ENCODE measurements at places on chromosomes 6 and 20. TPM values are rescaled to one million over a fixed set of nuclear protein-coding genes. Genes with fewer than 3 reads are reported as not detected.

DNA sequence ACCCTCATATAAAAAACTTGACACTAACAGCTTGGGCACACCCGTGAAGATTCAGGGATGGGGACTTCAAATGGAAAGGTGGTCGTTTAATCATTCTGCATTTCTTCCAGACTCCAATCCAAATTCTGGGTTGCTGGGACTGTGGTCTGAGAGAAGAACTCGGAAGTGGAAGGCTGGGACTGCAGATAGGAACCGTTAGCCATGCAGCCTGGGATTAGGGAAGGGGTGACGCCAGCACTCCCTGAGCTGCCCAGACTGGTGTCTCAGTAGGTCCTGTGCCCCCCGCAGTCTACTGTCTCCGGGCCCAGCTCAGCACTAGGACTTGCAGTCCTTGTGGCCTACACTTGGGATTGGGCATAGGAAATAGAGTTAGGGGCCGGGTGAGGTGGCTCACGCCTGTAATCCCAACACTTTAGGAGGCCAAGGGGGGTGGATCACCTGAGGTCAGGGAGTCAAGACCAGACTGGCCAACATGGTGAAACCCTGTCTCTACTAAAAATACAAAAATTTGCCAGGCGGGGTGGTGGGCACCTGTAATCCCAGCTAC is 511 bp upstream of the CLIC1 start:
- H3K4me3 ChIP-seq, result peak overlapping the region; percentile 62
- H3K36me3 ChIP-seq, result peaks cover 15% of the 10 kb centered on the region

DNA sequence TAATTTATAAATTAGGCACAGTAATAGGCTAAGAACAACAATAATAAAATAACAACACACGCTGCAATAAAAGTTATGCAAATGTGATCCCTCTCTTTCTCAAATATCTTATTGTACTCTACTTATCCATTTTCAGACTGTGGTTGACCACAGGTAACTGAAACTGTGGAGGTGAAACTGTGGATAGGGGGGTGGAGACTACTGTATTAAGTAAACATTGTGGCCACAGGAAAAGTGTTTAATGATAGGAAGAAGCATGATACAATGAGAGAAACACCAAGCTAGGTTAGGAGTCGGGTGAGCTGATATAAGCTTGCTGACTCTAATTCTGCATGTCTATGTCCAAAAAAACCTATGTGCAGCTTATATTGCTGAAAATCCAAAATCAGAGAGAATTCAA is 23.0 kb downstream of the NHLRC1 start:
- H3K4me1 ChIP-seq, result no peaks in the 10 kb centered on the region
- H3K4me3 ChIP-seq, result no peak overlapping the region
- H3K36me3 ChIP-seq, result no peaks in the 10 kb centered on the region
- no peaks in the 10 kb centered on the region for H3K27me3 ChIP-seq
- DNase-seq, result no peak
- H3K27ac ChIP-seq, result no peak overlapping the region

GRCh38 chr6:4271761-4272470 is 136.5 kb upstream of the ECI2 start:
- no peaks in the 10 kb centered on the region for H3K27me3 ChIP-seq
- no peaks in the 10 kb centered on the region for H3K4me1 ChIP-seq
- no peak overlapping the region for H3K27ac ChIP-seq
- no peak overlapping the region for H3K4me3 ChIP-seq
- no peaks in the 10 kb centered on the region for H3K36me3 ChIP-seq

DNA sequence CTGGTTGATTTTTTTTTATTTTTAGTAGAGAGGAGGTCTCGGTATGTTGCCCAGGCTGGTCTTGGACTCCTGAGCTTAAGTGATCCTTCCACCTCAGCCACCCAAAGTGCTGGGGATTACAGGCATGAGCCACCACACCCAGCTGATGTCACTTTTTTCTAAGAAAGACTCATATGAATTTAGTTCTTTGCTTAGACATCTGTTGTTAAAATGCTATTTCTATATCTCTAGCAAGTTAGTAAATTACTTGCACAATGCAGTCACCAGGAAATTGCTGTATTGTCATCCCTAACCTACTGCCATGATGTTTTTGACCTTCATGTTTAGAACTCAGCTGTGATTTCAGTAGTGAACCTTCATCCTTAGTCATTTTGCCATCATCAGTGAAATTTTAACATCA is 5.7 kb downstream of the KDM1B start:
- no peak overlapping the region for H3K4me3 ChIP-seq
- H3K27ac ChIP-seq, result no peak overlapping the region
- H3K36me3 ChIP-seq, result peaks cover 39% of the 10 kb centered on the region
- no peak for DNase-seq

- no peaks in the 10 kb centered on the region for H3K36me3 ChIP-seq
- no peak overlapping the region for H3K4me3 ChIP-seq
- no peak overlapping the region for H3K27ac ChIP-seq
- H3K4me1 ChIP-seq, result no peaks in the 10 kb centered on the region
- no peak for DNase-seq
Measured at GRCh38 chr6:70180183-70180900, 122.5 kb downstream of the COL9A1 start.

DNA sequence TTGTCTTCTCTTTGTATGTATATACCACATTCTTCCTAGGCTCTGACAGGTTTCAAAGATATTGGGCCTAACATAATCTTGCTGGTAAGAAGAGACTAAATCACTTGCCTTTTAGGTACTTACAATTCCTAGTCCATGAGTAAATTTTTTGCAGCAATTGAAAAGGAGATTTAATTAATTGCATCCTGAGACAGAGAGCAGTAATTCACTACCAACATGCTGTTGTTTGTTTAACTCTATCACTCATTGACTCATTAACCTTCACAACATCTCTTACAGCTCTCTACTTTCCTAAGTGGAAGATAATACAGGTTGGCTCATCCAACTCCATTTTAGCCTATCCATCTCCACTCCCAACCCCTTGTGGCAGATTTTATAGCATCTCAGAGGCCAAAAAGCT is 280.4 kb downstream of the ALDH8A1 start:
- no peak for DNase-seq
- no peaks in the 10 kb centered on the region for H3K4me1 ChIP-seq
- H3K27ac ChIP-seq, result no peak overlapping the region
- no peaks in the 10 kb centered on the region for H3K27me3 ChIP-seq
- no peak overlapping the region for H3K4me3 ChIP-seq
- no peaks in the 10 kb centered on the region for H3K36me3 ChIP-seq

GRCh38 chr6:21431526-21431925 is 162.0 kb upstream of the SOX4 start:
- H3K27ac ChIP-seq, result no peak overlapping the region
- DNase-seq, result no peak
- H3K4me3 ChIP-seq, result no peak overlapping the region
- no peaks in the 10 kb centered on the region for H3K4me1 ChIP-seq
- no peaks in the 10 kb centered on the region for H3K27me3 ChIP-seq

DNA sequence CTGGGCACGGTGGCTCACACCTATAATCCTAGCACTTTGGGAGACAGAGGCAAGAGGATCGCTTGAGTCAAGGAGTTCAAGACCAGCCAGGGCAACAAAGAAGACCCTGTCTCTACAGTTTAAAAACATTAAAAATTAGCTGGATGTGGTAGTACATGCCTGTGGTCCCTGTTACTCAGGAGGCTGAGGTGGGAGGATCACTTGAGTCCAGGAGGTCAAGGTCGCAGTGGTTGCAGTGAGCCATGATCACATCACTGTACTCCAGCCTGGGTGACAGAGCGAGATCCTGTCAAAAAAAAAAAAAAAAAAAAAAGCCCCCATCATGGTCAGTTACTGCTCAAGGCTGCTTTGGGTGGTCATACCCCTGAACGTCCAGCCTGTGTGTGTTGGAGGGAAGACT is 55.8 kb downstream of the ARHGAP40 start:
- DNase-seq, result no peak
- H3K4me1 ChIP-seq, result no peaks in the 10 kb centered on the region
- no peak overlapping the region for H3K27ac ChIP-seq
- no peak overlapping the region for H3K4me3 ChIP-seq
- no peaks in the 10 kb centered on the region for H3K36me3 ChIP-seq
- no peaks in the 10 kb centered on the region for H3K27me3 ChIP-seq

GRCh38 chr6:97586344-97586743 is 303.3 kb upstream of the MMS22L start:
- no peak overlapping the region for H3K4me3 ChIP-seq
- H3K27me3 ChIP-seq, result no peaks in the 10 kb centered on the region
- no peak for DNase-seq
- no peak overlapping the region for H3K27ac ChIP-seq
- H3K36me3 ChIP-seq, result no peaks in the 10 kb centered on the region

DNA sequence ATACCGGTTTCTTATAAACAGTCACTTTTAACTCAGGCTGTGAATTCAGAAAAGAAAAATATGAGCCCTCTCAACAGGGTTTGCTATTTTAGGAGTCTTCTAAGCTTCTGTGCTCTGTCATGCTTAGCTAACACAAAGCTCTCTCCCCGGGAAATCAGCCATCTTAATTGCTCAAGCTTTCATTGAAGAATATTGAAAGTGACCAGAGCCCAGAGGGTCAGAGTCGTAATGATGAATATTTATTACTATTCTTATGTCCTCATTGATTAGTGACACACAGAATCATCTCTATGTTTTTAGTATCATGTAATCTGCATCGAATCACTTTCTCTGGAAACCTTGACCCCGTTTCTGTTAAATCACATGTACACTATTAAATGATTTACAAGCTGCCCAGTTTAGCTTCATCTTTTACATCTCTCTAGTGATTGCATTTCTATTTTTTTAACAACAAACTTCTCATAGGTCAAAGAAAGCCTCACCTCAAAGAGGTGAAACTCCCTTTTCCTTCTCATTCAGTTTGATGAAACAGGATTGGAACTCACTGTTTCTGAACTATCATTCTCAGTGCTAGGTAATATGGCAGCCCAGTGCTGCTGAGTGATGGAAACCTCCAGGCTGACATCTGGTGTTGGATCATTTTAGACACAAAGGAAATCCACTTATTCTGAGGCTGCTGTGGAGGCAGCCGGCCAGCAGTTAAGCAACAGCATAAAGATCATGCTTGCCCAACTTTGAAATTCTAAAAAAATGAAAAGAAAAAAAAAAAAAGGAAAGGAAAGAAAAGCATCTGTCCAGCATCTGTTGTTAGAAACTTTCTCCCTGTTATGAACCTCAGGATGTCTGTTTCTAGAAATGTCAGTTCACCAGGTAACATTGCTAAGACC is 96.3 kb downstream of the RFPL4B start:
- peaks cover 12% of the 10 kb centered on the region for H3K4me1 ChIP-seq
- H3K36me3 ChIP-seq, result no peaks in the 10 kb centered on the region
- H3K27me3 ChIP-seq, result no peaks in the 10 kb centered on the region
- H3K4me3 ChIP-seq, result no peak overlapping the region
- peak; percentile 21 for DNase-seq

- H3K27ac ChIP-seq, result no peak overlapping the region
- DNase-seq, result no peak
- H3K27me3 ChIP-seq, result no peaks in the 10 kb centered on the region
- H3K36me3 ChIP-seq, result no peaks in the 10 kb centered on the region
- no peak overlapping the region for H3K4me3 ChIP-seq
- H3K4me1 ChIP-seq, result no peaks in the 10 kb centered on the region
Measured at GRCh38 chr20:33009214-33010132, 2.0 kb downstream of the BPIFB2 start.

- H3K27me3 ChIP-seq, result no peaks in the 10 kb centered on the region
- H3K27ac ChIP-seq, result no peak overlapping the region
- H3K36me3 ChIP-seq, result no peaks in the 10 kb centered on the region
- DNase-seq, result no peak
Measured at GRCh38 chr6:14440940-14441781, 323.6 kb downstream of the CD83 start.

ADGRF1 gene
- total RNA-seq, result 0.23 TPM

PDE7B gene
- 1.7 TPM for total RNA-seq

All from pancreas (tissue), 10 donors.